ENCODE measurements at places on chromosomes 4 and X.

DNA sequence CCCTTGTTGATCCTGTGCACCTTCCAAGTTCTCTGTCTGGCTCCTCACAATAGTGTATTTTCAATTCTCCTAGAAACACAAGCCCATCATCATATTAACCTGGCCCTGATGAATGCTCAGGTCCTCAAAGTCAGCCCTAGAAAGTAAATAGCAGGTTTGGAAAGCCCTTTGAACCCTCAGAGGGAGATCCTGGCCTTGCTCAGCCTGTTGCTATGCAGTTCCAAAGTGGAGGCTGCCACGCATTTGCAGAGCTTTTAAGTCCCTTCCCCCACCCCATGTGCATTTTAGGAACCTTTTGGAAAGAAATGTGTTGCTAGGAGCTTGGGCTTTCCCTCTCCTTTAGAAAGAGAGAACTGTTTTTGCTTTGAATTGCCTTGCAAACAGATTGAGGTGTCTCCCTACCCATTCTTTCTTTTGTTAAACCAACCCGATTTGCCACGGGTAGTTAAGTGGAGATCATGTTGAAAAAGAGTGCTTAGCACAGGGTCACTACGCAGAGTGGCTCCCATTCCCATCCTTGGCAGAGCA lies 12.2 kb downstream of the MAMLD1 start:
- no peak for DNase-seq

DNA sequence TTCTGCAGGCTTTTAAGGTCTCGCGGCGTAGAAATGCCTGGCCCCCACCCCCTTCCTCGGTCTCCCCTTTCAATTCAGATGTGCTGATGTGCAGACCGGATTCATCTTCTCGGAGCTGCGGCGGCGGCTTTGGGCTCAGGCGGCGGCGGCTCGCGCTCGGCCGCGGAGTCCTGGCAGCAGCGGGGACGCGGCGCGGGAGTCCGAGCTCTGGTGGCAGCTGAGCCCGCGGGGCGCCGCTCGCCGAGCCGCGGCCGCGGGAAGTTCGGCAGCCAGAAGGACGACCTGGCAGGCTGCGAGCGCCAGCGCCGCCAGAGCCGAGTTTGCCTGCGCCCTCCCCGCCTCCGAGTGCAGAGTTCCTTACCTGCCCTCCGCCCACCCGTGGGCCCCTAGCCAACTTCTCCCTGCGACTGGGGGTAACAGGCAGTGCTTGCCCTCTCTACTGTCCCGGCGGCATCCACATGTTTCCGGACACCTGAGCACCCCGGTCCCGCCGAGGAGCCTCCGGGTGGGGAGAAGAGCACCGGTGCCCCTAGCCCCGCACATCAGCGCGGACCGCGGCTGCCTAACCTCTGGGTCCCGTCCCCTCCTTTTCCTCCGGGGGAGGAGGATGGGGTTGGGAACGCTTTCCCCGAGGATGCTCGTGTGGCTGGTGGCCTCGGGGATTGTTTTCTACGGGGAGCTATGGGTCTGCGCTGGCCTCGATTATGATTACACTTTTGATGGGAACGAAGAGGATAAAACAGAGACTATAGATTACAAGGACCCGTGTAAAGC lies 448 bp downstream of the TLL1 start:
- peak; percentile 21 for DNase-seq

DNA sequence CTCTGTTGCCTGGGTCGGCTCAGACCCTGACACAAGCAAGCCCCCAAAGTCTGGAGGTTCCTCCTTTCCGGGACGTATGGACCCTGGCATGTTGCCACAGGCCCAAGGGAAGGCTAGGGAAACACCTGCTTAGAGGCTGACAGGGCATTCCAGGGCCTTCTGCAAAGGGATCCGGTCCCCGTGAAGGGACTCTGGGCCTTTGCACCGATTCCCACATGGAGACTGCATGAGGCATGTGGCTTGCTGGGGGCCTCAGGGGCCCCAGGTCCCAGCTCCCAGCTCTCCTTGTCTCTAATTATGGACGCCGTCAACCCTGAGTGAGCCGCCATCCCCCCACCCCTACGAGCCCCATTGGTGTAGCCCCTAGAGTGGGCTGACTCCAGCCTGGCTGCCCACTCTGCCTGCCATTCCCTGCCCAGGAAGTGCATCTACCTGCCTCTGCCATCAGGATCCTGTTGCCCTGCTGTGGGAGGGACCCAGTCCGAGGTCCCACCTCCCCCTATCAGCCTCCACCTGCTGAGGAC lies 4.2 kb upstream of the RGS12 start:
- no peak for DNase-seq

DNA sequence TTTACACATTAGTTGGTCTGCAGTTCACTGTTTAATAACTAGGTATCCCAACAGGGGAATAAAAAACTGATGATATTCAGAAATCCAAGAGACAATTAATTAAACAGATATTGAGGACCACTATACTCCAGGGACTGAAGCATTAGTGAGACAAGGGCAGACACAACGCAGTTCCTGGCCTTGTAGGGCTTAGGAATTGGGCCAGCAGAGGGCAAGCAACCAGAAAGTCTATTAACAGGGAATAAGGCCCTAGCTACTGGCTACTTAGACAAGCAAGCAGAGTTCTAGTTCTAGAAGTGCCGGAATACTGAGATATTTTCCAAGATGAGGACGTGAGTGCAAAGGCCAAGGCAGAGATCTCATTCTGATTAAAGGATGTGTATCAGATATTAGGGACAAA lies 58.6 kb upstream of the ADGRA3 start:
- no peak for DNase-seq

DNA sequence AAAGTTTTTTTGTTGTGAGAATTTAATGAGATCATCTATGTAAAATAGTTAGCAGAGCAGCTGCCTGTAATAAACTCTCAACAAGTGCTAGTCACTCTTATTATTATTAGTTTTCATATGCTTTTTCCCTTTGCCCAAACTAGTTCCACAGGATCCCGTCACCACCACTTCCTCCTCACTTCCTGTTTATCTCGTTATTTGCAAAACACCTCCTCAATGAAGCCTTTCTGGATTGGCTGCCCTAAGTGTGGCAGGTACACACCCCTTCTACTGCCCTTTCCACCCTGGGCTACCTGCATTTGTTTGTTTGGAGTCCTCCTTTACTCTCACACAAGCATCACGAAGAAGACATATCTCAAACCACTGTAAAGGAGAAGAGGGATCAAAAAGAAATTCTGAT lies 54.4 kb upstream of the KLF3 start:
- no peak for DNase-seq

GRCh38 chr4:11079171-11079570 lies 349.5 kb downstream of the HS3ST1 start:
- DNase-seq = no peak

GRCh38 chr4:80268081-80268823 lies 1.8 kb downstream of the FGF5 start:
- no peak for DNase-seq

DNA sequence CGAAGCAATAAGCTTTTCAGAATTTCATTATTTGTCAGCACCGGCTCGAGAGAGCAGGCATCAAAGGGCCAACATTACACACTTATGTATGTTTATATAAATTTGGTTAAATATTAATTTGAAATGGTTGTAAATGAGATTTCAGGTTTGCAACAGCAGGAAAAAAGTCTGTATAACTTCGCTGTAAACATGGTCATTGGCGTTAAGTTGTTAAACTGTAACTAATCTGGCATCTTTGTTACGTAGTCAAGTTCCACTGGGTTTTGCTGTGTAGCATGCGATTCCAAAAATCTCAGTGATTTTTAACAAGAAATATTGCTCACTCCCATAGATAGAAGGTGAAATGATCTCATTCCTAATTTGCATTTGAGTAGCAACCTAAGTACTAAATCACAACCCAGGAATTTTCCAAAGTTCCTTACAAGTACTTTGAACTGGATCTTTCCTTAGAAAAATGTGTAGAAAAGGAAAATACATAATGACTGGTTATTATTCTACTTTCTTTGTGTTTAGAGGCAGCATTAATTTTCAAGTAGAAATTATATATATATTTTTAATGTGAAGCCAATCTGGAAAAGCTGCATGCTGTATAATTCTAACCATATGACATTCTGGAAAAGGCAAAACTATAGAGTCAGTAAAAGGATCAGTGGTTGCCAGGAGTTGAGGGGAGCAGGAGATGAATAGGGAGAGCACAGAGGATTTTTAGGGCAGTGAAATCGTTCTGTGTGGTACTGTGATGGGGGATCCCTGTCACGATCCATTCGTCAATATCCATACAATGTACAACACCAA lies 222.1 kb downstream of the CBR4 start:
- no peak for DNase-seq

DNA sequence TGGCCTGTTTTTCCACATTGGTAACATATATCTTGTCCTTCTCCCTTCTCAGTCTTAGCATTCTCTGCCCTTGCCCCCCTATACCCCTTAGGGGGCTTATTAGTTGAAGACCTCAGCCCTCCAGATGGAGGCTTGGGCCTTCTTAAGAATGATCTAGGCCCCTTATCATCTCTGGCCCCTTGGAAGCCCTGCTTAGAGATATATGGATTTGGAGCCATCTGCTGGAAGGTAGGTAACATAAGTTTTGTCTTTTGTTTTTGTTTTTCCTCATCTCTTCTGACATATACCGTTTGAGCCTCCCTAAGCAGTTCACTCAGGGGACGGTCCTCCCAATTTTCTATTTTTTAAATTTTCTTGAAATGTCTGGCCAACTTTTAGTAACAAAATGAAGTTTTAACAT lies 48.3 kb upstream of the NAP1L2 start:
- no peak for DNase-seq

GRCh38 chr4:91087743-91088142 lies 960.5 kb downstream of the CCSER1 start:
- DNase-seq = no peak

DNA sequence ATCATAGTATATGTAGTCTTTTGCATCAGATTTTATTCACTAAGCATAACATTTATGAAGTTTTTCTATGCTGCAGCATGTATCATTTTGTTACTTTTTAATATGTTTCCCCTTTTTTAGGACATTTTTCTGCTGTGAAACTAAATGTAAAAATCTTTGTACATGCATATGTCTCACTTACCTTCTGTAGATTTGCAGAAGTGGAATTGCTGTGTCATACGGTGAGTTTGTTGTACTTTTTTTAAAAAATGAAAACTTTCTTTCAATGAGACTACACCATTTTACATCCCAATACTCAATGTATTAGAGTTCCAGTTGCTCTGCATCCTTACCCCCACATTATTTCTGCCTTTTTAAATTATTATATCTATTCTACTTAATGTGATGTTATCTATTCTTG lies 868.9 kb downstream of the PDHA2 start:
- no peak for DNase-seq

DNA sequence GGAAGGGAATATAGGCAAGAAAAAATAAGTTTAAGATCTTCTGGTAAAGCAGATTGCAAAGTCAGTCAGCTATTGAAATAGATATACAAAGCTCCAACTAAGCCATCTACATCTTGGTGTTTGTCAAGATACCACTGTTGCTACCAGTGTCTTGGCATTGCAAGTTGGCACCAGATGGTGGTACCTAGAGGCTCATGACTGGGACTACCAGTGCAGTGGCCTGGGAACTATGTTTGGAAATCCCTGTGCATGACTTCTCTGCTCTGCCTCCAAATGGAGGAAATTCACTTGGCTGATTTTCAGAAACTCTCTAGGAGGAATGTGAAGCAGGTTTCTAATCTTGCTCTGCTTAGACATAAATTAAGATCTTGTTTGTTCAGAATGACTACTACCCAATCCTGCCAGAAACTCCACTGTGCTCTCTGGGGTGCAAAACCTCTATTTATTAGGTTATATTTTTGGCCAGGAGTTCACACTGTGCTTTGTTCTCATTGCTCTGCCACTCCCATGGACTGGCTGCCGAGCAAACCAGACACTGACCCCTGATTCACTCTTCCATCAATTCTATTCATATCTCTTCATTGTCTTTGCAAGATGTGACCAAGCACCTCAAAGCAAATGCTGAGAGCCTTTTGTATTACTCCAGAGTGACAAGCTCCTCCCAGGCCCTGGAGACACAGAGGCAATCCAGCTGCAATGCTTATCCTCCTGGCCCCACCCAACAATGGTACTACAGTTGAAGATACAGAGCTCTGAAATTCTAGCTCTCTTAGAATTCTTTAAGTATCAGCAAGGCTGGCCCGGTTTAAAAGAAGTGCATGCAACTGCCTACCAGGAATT lies 272.3 kb upstream of the FGF16 start:
- no peak for DNase-seq

DNA sequence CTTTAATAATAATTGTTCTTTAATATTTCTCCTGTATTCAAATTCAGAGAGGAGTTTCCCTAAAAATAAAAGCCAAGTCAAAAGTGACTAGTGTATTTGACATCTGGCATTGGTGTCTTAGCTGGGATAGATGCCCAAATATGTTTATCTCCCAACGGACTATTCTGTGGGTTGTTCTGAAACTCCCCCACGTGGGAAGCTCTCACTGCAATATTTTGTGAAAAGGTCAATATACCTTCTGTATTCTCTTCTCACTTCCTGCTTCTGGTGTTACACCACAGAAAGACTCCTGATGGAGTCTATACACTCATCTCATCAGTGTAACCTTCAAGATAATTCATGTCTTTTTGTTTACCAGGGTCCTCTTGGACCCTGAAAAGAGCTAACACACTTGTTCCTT lies 2052.8 kb upstream of the TENM3 start:
- DNase-seq = no peak

GRCh38 chrX:69615779-69616456 lies at the start of gene EDA:
EDA (plus strand) TSS chrX:69616113.
- DNase-seq = peak; percentile 67

DNA sequence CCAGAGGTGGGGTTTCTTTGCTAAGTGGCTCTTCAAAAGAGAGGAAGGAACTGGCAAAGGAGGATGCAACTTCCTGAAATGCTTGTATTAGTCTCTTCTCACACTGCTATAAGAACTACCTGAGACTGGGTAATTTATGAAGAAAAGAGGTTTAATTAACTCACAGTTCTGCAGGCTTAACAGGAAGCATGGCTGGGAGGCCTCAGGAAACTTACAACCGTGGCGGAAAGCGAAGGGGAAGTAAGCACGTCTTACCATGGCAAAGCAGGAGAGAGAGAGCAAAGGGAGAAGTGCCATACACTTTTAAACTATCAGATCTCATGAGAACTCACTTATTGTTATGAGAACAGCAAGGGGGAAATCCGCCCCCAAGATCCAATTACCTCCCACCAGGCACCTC lies 505.7 kb downstream of the ZNF674 start:
- no peak for DNase-seq

- DNase-seq = no peak
These were observed 34.1 kb downstream of the DLG3 start for GRCh38 chrX:70478526-70479245.

DNA sequence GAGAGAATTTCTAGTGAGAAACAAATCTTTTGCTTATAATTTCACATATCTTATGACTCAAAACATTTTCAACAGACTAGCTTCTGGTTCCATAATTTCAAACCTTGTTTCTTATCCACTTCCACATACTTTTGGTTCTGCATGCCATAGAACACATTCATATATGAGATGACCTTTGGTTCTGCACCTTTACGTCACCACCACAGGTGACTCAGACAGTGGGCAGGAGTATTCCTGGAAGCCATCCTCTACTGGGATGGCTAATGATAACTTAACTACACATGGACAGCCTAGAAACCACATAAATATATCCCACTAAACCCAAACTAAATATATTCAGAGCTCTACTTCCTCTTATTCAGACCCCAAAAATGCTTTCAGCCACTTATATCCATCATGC lies 133.3 kb downstream of the DCK start:
- DNase-seq = no peak
